ENCODE measurements at places on chromosomes 12 and 14.

DNA sequence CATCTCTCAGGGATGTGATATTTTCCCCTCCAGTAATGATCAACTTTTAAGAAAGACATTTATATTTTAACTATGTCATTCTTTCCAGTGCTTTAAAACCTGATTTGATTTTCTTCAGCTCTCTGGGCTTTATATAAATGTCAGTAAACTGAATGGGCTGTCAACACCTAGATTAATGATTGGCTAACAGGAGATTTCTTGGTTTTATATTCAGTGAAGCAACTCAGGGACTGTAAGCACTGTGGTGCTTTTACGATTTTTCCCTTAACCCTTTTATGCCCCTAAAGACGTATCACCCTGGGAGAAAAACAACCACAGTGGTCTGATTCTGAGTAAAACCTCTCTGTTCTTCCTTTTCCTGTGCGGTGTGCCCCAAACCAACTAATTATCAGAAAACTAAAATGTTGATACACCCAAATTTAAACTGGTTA, 38.0 kb downstream of the PTGER2 start:
- no peak for DNase-seq

- DNase-seq: no peak
Observed at GRCh38 chr14:21063479-21063878, 5.9 kb downstream of the RNASE8 start.

DNA sequence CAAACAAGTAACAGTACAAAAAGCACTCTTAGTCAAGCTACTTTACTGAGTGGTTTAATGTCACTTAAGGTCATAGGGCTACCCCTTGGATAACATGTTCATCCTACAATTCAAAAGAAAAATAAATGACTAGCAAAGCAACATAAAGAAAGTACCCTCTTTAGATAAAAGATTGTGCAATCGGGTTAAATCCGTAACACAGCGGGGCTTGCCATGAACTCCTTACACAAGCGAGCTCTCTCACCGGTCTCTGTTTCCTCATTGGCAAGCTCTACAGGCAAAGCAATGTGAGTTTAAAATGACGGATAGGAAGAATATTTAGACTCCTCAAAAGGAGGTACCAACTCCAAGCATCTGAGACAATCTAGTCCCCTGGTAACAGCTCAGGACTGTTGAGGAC, 140.6 kb downstream of the EGLN3 start:
- DNase-seq: no peak

- DNase-seq: no peak
Observed at GRCh38 chr12:121468499-121468801, 68.5 kb downstream of the RNF34 start.

DNA sequence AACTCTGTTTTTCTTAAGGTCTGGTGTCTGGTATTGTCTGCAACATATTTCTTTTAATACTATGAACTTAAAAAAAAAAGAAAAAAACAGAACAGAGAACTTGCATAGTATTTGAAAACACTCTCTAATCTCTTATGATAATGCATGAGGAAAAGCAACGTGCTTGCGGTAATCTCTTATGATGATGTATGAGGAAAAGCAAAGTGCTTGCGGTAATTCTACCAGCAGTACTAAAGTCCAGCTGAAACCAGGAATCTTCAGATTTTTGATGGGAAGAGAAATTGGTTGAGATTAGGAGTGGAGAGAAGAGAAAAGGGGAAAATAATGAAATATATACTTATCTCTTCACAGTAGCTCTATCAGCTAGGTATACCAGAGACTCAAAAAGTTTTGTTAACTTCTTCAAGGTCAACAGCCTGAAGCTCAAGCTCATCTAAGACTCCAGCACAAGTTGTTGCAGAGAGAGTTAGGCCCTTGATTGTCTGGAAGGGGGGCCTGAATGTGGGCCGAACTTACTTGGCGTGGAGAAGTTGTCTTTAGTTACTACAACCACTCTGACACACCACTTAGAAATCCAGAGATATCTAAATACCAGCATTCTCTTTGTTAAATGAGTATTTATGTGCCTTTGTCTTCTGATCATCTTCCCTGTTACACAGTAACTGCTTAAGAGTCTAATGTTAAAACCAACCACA, 240.4 kb downstream of the PRKD1 start:
- DNase-seq: no peak

DNA sequence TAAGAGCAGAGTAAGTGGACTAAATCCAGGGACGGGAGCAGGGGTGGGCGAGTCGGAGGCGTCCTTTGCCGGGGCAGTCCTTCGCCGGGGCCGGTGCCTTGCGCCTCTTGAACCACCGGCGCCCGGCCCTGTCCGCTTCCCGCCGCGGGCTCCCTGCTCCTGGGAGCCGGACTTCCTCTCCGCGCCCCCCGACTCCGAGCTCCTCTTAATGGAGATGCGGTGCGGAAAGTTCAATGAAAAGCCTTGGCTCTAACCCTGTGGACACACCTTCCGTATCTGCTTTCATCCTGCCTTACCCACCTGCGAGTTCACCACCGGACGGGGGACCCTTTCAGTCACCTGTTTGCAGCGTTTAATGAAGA, 412 bp downstream of the FGFR1OP2 start:
- DNase-seq: peak; percentile 27

DNA sequence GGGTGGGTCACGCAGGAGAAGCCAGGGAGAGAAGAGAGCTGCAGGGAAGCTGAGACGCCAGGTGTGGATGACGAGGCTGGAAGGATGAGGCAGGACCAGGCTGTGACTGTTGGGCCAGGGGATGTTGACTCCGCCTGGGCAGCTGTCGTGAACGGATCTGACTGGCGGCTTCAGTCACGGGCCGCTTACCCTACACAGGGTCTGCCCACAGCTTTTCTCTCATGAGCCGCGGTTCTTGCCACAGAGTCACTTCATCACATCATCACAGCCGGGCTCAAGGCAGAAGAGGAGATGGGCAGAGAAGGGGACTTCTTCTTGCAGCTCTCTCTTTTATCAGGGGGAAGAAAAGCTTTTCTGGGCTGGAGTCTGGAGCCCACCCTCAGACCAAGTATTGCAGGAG, 7.7 kb downstream of the CLBA1 start:
- DNase-seq: no peak

- no peak for DNase-seq
Observed at GRCh38 chr14:81193924-81194633, 26.7 kb downstream of the GTF2A1 start.

DNA sequence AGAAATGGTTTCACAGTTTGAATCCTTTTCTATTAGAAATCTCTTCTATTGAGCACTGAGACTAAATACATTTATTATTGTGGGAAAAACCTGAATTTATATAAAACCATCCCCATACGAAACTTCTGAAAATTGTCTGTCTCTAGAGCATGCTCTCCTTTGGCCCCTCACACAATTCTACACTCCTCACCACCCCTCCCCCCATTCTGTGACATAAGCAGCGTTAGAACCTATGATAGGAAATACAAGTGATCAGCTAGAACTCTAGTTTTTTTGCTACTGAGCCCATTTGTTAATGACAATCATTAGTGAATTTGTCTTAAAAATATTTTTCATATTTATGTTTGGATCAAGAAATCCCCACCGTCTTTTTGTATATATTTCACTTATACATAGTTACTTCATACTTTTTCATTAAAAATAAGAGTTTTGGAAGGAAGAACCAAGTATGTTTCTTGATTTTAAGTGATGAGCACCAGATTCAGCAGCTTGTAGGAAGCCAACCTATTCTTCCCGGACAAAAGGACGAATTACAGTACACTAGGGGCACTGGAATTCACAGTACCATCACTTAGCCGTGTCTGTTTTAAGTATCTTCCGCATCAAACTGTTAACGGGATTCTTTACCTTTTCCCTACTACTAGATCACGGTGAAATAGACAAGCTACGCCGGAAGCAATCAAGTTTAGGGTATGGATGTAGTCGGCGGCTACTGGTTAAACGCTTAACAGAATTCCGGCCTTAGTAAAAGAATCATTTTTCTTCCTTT, 724 bp downstream of the GTSF1 start:
- DNase-seq: no peak

- no peak for DNase-seq
Observed at GRCh38 chr14:75150150-75150549, 23.3 kb upstream of the NEK9 start.

Measured in germinal center (tissue), 1 donor.